D341Med (cell line): ENCODE measurements at places on chromosomes 12 and 14.

DNA sequence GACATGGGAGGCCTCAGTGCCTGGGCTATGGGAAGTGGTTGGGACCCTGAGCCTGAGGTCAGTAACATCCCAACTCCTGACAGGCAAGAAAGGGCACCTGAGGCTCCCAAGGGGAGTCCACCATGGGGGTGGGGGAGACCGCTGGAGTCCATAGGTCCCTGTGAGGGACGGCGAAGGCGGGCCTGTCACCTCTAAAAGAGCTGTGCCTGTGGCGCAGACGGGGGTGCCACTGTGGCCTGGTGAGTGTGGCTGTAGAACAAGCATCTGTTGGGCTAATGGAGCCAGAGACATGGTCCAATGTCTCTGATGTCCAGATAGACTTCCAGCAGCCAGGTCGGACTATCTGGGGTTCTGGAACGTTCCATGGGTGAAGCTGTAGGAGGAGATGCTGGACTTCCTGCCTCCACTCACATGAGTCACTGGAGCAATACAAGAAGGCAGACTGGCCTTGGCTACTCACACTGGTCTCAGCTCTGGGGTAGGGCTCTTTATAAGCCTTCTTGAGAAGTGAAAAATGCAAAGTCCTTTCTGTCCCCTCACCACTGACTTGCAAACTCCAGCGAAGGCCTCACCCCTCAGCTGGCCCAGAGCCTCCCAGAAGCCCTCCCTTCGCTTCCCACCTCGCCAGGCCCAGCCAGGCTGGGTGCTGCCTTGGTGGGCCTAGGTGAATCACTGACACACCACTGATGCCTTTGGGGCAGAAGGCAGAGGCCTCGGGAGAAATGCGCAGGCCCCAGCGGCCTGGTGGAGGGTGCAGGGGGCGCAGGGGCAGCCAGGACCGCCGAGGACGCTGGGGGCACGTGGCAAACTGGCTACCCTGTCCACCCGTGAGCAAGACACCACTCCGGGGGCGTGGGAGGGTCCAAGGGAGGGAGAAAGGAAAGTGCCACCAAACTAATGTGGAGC lies 1.1 kb upstream of the TRAF3 start:
- DNase-seq = no peak

DNA sequence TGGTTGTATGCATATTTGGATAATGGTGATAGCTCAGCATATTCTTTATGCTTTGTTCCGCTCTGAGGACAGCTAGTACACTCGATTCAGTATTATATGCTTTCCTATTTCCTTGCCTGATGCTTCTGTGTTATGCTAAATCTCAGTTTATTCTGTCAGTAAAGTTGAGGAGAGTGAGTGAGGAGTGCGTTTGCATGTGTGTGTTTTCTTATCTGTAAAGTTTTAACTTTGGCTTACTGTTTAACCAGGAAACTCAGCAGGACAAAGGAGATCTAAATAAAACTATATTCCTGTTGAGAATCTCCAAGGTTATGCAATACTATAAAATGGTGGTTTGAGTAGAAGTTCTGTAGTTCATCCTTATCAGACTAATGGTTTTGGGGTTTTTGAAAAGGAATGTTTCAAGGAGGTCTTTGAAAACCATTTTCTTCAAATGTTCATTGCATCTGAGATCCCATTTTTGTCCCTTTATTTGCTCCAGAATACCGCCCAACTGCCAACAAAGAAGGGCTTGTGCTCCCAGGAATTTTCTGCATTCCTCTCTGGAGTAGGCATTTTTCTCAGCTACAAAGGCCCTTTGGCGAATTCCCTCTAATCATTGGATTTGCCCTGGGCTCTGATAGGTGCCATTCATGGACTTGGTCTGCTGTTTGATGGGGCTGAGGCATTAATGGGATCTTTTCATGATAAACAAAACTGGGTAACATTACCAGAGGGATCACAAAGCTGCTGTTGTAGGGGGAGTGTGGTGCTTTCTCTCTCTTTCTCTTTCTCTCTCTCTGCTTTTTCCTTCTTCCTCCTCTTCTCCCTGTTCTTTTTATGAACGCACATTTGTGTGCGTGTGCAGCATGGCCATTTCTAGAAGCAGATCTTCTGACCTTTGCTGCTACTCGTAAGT lies 71.7 kb downstream of the HMGA2 start:
- DNase-seq = no peak

DNA sequence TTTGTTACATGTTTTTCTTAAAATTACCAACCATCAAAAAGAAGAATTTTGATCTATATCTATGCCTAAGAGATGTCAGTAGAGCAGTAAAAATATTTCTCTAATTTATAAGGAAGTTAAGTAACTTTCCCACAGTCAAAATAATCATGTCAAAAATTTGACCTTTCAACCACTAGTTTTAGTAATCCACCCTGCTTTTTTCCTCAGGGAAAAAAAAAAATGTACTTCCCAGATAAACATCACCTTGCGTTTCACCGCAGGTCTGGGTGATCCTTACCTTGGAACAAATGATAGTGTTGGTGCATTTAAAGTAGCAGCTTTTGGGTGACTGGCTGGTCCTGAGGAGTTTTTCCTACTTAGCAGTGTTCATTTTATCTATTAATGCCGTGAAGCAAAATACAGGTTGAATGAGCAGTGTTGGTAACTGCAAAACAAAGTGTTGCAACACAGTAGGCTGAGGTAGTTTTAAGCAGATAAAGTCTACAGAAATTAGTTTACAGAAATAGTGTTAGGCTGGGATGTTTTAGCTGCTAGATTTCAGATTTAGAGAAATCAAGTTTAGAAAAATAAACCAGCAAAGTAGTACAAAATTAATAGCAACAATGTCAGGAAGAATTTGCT lies 137.2 kb upstream of the DNM1L start:
- no peak for DNase-seq

DNA sequence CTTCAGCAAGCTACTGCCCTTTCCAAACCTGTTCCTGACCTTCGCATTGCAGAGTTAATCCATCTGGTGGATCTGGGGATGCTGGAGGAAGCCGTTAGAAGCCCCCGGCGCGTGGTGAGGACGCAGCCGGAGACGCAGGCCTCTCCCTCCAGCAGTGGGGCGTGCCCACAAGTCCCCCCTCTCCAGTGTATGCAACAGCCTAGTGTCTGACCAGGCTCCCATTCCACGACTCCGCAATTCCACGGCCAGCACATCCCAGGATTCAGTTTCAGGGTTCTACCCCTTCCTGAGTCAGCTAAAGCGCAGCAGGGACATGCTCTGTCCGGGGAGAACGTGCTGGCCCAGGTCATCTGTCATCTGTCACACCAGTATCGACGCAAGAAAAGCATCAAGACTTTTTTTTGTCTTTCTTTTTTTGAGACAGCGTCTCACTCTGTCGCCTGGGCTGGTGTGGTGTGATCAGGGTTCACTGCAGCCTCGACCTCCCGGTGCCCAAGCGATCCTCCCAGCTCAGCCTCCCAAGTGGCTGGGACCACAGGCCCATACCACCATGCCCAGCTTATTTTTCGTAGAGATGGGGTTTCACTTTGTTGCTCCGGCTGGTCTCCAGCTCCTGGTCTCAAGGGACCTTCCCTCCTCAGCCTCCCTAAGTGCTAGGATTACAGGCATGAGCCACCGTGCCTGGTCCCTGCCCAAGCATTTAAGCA lies 8.0 kb upstream of the DYNC1H1 start:
- DNase-seq = no peak

DNA sequence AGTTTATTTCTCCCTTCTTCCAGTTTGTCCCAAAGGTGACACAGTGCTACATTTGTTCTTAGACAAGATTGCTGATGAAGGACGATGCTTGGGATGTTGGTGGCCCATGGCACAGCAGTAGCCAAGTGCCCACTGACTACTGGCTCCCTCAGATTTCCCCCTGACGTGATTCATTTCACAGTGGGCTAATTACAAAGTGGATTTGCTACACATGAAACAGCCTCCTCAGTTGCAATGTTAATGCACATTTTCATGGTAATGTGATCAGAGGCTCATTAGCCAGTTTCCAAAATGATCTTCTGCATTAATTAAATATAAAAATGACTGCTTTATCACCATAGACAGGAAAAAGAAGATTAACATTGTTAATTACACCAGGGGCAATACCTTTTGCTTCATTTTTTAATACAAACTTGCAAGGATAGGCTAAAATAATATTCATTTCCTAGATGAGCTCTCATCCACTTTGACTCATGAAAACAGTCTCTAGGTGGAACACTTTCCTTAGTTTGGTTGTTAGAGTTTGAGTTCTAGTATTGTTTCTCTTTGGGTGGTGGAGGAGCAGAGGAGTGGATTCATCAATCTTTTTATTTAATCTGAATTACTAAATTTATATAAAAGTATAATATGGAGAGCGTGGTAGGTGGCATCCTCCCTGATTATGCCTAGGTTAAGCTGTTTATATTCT lies 250.9 kb downstream of the PDZRN4 start:
- DNase-seq = no peak

- DNase-seq = no peak
Observed at GRCh38 chr14:65003394-65003793, 16.7 kb downstream of the FNTB start.

DNA sequence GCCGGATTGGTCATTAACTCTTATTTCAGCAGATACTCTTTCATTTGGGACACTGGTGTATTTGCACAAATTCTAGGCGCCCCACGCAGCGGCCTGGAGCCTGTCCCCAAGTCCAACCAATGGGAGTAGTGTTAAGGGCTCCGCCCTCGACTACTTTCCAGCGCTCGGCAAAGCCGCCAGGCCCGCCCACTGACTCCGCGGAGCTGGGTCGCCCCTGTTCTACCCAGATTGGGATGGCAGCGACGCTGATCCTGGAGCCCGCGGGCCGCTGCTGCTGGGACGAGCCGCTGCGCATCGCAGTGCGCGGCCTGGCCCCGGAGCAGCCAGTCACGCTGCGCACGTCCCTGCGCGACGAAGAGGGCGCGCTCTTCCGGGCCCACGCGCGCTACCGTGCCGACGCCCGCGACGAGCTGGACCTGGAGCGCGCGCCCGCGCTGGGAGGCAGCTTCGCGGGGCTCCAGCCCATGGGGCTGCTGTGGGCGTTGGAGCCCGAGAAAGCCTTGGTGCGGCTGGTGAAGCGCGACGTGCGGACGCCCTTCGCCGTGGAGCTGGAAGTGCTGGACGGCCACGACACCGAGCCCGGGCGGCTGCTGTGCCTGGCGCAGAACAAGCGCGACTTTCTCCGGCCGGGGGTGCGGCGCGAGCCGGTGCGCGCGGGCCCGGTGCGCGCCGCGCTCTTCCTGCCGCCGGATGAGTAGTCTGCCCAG lies at the start of gene ACOT6:
Gene ACOT6, plus strand, starts transcription at position 179 of the 707 bp plus-strand sequence. Its CDS starts 55 bp downstream, at position 234.
- DNase-seq = peak; percentile 89

GRCh38 chr14:92385561-92385960 lies 62.6 kb downstream of the SLC24A4 start:
- no peak for DNase-seq

- DNase-seq = no peak
Observed at GRCh38 chr14:74904635-74905503, 18.2 kb downstream of the RPS6KL1 start.

DNA sequence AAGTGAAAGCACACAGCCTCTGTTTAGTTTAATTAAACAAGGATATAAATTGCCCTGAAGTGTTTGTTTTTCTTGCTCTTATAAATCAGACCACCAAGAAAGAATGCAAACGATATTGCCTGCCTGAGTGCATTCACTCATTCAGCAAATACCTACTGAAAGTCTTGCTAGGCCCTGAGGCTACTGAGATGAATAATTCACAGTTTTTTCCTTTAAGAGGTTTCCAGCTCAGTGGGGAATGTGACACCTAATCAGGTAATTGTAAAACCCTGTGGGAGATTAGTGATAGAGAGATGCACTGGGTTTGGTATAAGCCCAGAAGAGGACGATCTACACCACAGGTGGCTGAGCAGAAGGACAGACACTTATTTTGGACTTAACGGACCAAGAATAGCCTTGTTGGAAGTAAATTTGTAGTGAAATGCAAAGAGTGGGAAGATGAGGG lies 151.4 kb downstream of the SLC35F4 start:
- DNase-seq = no peak

DNA sequence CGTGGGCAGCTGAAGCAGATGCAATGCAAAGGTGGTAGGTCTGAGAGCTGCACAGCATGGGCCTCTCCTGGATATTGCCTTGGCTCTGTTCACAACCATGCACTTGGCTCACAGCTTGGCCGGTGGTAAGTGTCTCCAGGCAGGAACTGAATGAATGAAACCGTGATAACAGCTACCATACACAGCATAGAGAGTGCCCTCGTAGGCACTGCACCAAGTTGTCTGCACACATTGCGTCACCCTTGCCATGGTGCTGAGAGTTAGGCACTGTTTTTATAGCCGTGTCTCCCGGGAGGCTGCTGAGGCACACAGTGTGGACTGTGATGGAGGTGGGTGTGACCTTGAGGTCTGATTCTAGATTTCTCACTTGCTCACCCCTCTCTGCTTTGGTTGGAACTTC lies 157.6 kb upstream of the VASH1 start:
- no peak for DNase-seq

GRCh38 chr12:23126794-23127193 lies 501.8 kb downstream of the ETNK1 start:
- no peak for DNase-seq

- peak; percentile 32 for DNase-seq
Observed at GRCh38 chr12:102095677-102096263, 24.1 kb downstream of the NUP37 start.

DNA sequence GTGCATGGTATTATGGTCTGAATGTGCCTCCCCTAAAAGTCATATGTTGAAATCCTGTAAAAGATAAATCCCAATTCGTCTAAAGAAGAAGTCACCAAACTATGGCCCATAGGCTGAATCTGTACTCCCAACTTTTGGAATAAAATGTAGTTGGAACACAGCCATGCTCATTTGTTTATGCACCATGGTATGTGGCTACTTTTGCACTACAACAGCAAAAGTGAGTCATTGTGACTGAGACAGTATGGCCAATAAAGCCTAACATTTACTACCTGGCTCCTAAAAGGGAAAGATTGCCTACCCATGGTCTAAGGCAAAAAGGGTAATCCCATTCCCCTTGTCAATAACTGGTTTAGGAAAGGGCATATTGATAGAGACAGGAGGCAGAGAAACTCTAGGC lies 101.8 kb downstream of the LRIG3 start:
- no peak for DNase-seq

- no peak for DNase-seq
Observed at GRCh38 chr14:97945631-97946030, 1148.4 kb downstream of the VRK1 start.

DNA sequence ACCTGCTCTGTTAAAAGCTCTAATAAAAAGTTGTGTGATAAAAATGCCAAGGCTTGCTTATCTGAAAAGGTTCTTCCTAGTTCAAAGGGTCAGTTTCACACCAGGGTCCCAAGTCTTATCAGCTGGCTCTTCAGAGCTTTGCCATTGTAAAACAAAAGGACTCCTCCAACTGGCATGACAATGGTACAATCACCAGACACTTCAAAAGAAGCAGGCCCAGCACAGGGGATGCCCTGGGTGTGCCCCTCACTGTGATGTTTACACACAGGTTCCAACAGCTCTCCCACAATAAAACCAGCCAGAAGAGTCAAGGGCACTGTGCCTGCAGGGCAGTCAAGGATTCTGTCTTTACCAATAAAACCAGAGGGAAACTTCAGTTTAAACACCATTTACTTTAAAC lies 78.7 kb downstream of the PRICKLE1 start:
- DNase-seq = no peak

- DNase-seq = no peak
Observed at GRCh38 chr12:120463712-120464111, 5.8 kb downstream of the SRSF9 start.

- peak; percentile 83 for DNase-seq
Observed at GRCh38 chr14:77151245-77151644, 9.7 kb upstream of the ZDHHC22 start.
